ENCODE measurements at places on chromosomes 16 and 17.

- DNase-seq = no peak
Observed at GRCh38 chr17:41695134-41695661, 6.5 kb downstream of the EIF1 start.

- no peak for DNase-seq
Observed at GRCh38 chr16:53433509-53433908, 762 bp upstream of the RBL2 start.

- no peak for DNase-seq
Observed at GRCh38 chr16:30775131-30775391, 11.9 kb downstream of the ZNF629 start.

- no peak for DNase-seq
Observed at GRCh38 chr16:68131813-68132706, 46.9 kb downstream of the NFATC3 start.

DNA sequence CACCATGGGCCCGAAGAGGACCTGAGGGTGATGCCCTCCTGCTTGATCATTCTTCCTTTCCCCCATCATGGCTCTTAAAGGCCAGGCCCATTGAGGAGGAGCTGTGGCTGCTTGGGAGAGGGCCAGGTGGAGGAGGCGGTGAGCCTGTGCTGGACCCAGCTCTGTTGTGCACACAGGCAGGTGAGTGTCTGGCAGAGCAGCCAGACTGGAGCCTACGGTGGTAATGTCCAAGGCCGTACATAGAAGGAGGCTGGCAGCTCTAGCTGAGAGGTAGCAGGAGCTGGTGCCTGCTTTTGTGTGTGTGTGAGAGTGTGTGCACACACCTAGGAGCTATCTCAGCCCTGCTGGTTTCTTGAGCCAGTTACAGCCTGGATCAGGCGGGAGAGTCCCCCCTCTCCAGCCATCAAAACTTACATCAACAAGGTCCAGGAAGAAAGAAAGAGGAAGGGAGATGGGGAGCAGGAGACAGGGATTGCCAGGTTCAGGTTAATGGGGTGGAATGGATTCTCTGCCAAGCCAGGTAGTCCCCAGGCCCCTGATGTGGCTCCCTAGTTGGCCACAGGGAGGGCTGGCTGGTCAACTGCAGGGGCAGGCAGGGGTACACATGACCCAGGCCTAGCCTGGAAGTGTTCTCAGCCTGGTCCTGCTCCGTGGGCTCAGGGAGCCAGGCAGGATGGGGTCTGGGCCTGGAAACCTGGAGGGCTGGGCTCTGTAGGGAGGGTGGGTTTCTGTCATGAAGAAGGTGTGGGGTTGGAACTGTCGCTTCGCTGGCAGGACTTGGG is 107.1 kb downstream of the RAP1GAP2 start:
- no peak for DNase-seq

- DNase-seq = peak; percentile 55
Observed at GRCh38 chr17:77882481-77883212, 75.9 kb upstream of the TNRC6C start.

- no peak for DNase-seq
Observed at GRCh38 chr17:50661795-50662391, 27.2 kb downstream of the ABCC3 start.

DNA sequence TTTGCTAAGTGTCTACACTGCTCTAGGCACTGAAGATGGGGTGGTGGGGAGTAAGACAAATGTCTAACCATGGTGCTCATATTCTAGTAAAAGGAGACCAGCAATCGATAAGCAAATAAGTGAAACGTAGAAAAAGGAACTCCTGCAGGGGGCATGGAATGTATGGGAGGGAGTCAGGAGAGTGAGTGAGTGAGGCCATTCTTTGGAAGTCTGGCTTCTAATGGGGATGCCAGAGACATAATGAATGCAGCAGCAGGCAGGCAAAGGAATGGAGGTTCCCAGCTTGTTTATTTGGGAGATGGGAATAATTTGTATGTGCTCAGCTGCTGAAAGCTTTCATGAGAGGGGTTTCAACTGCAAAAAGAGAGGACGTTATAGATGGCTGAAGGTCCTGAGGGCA is 216.4 kb upstream of the DYNLRB2 start:
- no peak for DNase-seq

DNA sequence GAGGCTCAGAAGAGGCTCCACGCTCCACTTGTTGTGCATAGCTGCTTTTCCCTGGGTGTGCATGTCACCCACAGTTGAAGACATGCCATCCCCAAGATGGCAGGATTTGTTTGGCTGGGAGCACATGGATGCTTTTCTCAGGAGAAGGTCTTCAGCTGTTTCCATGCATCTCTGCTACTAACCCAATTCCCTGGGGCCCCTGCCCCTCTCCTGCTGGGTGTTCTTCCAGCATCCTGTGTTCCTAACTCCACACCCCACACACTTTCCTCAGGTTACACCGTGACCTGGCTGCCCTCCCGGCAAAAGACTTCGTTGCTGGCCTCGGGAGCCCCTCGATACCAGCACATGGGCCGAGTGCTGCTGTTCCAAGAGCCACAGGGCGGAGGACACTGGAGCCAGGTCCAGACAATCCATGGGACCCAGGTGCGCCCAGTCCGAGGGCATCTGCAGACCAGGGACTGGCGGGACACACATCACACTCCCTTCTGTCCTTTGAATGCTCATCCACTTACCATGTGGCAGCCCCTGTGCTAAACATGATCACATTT is 21.5 kb downstream of the ITGAL start:
- DNase-seq = no peak

DNA sequence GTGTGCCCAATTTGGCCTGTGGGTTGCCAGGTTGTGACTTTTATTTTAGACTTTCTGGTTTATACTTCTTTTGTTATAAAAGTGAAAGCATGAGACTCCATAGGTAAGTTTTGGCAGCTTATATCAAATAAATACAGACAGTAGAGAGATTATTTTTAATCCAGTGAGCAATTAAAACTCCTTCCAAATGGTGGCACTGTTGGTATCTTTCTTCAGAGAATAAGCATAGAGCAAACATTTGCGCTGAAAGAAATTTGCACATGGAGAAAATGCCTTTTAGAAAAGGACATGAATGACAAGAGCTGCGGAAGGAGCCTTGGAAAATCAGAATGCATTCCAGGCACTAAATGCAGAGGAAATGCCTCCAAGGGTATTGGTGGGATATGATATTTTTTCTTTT is 46.1 kb upstream of the DNAJA2 start:
- no peak for DNase-seq

DNA sequence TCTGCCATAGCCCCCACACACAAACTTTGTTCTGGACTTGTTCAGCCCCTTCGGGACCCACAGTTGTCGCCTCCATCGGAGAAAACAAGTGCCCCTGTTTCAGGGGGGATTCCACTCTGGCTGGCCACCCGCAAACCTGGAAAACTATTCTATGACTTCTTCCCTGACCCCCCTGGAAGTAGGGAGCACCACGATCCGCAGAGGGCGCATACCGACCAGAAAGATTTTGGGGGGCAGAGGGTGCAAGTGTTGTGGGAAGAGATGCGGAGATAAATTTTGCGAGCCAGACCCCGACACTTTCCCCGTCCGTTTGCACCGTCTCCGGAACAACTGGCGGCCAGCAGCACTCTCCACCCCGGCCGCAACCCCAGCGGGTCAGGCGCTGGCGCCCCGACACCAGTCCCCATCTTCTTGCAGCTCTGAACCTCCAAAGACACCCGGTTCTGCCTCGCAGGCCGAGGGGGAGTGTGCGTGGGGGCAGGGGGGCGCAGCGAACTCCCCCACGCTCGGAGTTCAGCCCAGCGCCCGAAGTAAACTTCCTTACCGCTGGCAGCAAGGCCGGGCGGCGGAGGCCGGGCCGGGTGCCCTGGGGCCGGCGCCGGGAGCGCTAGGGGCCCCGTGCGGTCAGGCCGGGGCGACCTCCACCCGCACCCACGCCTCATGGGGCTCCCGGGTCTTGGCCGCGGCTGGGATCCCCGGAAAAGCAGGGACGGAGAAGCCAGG is 744 bp downstream of the SALL1 start:
- no peak for DNase-seq

DNA sequence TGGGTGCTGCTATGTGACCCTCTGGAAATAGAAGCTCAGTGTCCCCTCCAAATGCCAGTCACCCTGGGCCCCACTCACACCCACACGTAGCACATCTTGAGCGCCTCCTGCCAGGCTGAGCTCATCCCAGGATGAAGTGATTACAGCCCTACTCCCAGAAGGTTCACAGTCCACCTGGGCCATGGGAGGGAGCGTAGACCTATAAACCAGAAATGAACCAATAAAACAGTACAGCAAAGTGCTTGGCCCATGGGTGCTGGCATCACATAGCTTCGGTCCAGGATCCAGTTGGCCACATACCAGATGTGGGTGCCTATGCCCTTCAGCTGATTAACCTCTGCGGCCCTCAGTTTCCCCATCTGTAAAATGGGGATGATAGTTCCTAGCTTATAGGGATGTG is 2.2 kb upstream of the BICDL2 start:
- DNase-seq = no peak

- no peak for DNase-seq
Observed at GRCh38 chr16:5001571-5001970, 32.2 kb downstream of the NAGPA start.

DNA sequence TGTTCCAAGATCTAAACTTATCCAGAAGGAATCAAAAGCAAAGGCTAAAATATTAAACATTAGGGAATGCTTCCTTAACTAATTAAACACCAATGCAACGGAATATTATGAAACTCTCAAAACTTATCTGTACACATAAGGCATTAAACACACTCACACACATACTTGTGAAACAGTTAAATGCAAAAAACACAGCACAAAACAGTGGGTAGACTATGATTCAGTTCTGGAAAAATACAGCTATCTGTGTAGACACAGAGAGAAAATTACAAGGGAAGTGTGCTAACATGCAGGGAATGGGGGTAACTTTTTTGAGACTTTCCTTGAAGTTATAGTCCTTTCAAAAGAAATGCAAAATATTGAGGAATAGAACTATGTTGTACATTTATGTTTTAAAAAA is 36.7 kb upstream of the CCL1 start:
- DNase-seq = no peak

GRCh38 chr17:73068322-73069153 is 23.9 kb downstream of the SLC39A11 start:
- no peak for DNase-seq

DNA sequence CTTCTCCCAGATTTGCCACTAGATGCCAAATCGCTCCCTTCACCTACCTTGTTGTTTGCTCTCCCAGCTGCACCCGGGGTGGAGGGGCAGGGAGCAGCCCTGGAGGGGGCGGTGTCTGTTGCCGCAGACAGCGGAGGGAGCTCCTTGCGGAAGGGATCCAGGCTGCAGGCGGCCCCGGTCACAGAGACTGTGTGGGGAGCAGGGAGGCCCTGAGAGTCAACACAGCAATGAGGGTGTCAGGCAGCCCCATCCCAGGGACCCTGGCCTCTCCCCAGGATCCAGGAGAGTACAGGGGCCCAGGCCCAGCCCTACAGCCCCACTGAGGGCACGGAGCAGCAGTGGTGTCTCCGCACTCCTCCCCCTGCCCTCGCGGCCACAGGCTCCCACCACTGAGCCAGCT is 50.5 kb upstream of the CHMP6 start:
- no peak for DNase-seq
